H1 (cell line): ENCODE measurements at places on chromosomes 16 and 17.

DNA sequence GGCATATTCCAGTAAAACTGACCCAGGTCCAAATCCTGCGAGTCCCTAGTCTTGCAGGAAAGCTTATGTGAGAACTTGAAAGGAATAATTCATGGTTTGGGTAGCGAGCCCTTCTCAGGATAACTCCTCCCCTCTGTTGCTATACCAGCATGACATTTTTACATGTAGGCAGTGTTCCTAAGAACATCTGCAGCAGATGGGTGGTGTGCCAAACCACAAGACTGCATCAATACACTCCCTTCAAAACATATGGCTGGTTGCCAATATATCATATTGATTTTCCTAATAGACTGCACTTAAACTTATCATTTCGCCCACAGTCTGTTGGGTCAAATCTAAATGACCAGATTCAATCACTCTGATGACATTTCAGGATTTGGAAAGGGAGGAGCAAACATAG is 19.9 kb downstream of the PSME3IP1 start:
- no peak for DNase-seq

DNA sequence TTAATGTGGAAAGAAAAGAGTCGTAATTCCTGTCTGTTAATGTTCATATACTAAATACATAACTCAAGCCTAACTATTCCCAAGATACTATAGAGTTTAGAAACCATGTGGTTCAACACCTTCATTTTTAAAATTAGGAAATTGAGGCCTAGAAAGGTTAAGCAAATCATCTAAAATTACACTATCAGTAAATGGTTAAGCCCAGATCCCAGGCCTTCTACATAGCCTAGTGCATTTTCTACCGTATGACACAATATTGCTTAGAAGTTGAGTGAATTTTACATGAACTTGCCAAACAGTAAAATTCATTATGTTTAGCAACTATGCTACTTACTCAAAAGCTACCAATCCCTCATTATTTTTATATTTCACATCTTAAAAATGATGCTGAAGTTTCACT is 6.8 kb downstream of the NACA2 start:
- no peak for DNase-seq

GRCh38 chr17:64084940-64085649 is 44.8 kb downstream of the ERN1 start:
- no peak for DNase-seq

GRCh38 chr17:48374650-48375230 is 55.3 kb downstream of the SKAP1 start:
- peak; percentile 9 for DNase-seq

GRCh38 chr16:76502555-76502954 is 225.4 kb downstream of the CNTNAP4 start:
- DNase-seq, result no peak

GRCh38 chr17:36938566-36939051 is 1.3 kb downstream of the LHX1 start:
- DNase-seq, result no peak

DNA sequence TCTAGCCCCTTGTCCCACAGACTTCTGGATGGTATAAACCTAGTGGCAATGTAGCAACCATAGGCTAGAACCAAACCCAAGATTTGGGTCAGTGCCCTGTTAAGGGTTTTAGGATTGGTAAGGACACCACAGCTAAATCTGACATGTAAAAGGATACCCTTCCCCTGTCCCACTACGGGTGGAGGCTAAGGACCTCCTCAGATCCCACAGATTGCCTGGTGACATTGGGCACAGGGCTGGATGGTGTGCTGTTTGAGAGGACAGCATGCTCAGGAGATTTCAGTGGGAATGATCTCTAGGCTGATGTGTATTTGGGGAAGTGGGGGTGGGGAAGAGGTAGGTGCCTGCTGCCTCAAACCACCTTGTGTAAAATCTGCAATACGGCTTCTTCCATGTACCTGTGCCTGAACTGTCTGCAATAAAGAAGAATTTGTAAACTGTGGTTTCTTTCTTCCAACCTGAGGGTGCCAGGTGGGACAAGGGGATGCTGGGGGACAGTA is 671 bp upstream of the EDC4 start:
- DNase-seq, result no peak

DNA sequence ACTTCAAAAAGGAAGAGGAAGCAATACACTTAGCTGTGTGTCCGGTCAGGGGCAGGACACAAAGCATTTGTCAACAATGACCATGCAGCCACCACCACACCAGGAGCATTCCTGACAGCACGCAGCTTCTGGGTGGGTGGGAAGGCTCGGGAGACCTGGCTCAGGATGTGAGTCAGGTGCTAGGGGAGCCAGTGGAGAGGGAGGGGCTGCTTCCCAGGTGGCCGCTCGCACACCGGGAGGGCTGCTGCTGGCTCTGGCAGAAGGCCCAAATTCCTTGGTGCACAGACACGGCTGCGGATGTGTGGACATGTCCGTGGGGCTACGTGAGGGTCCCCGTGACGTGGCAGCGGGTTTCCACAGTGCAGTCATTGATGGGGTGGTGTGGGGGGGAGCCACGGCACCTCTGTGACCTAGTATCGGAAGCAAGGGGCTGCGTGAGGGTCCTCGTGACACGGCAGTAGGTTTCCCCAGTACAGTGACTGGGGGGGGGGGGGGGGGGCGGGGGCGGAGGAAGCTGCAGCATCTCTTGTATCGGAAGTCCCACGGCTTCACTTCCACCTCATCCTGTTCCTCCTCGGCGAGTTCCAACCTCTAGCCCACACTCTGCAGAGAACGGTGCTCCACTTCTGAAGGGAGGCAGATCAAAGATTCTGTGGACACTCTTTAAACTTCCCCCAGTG is 112.8 kb downstream of the ZNF778 start:
- DNase-seq, result no peak

DNA sequence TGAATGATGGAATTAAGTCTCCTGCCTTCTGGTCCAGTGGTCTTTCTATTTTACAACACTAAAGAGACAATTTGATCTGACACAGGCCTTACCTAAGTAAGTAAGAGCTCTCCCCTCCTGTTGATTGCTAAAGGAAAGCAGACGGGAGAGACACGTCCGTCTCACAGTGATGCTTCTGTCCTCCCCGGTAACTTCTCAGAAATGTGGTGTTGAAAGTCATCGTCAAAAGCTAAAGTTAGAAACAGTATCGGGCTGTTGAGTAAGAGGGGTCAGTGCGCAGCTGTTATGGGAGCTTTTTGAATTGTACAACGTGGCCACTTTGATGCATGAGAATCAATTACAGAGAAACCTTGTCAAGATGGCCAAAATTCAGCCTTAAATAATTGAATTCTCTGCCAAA is 1.9 kb upstream of the RBFOX1 start:
- no peak for DNase-seq

DNA sequence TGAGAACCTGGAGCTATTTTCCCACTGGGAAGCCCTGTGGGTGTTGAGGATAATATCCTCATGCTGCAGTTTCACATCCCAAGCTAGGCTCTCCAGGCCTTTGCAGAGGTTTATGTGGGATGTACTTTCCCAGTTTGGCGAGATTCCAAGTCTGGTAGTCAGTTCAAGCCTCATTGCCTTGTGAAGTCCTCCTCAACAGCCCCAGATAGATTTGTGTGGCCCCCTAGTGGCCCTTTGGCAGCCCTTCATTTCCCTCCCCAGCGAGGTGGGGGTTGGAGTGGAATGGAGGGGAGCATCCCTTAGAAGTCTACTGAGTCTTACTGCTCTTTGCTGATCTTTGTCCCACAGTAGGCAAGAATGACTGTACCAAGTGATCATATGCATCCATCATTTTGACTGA is 137.9 kb downstream of the CDH11 start:
- peak; percentile 78 for DNase-seq

GRCh38 chr17:40177275-40177874 is at the start of gene RAPGEFL1:
RAPGEFL1 (plus strand) TSS chr17:40177470; CDS start chr17:40177862, 392 bp downstream.
- DNase-seq, result peak; percentile 86

DNA sequence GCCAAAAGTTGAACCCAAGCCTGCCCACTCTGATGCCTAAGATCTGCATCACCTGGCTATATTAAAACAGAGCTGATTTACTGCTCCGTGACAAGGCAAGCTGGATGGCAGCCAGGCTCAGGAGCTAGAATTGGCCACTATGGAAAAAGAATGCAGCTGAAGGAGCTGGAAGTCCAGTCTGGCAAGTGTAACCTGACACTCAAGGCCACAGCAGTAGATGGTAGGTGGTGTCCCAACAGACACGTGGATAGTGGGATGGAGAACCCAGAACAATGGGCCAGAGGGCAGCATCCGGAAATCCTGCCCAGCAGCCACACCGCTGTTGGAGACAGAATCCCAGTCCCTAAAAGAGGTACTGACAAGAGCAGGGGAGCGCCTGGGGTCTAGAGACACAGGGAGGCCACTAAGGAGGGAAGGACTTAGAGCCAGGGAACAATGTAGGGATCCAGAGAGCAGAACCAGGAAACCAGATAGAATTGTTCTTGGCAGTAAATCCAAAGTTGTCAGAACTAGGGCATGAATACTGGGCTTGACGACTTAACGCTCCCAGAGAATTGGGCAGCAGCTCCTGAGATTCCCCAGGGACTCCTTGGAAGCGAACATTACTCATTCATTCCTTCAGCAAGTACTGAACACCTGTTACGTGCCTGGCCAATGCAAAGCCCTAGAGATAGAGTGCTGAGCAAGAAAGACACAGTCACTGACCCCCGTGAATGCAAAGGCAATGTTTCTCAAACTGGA is 85.7 kb downstream of the CDYL2 start:
- DNase-seq, result no peak

- DNase-seq, result no peak
Measured at GRCh38 chr17:58436805-58437239, 19.5 kb upstream of the RNF43 start.

- no peak for DNase-seq
Measured at GRCh38 chr17:6514371-6514770, 42.0 kb downstream of the PITPNM3 start.

DNA sequence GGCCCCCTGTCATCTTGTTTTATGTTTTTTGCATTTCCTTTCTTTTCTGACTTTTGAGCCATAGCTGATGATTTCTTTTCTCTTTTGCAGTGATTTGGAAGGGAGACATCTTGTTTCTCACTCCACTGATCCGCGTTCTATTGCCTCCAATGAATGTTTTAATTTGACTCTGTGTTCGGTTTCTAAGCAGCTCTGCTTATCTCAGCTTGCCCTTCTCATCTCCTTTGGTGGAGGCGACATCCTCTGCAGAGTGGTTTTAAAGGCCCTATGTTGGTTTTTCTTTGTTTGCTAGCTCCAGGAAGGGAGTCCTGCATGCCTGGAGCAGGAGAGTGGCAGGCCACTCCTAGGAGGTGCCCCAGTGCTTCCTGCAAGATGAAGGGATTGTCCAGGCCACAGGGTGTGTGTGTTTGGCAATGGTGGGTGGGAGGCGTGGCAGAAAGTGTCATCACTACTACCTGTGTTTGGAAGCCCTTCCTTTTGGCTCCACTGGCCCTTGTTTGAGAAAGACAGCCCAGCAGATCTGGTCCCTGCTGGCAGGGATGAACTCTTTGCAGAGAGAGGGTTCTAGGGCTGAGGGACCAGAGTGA is 13.6 kb downstream of the SMPD3 start:
- no peak for DNase-seq

- no peak for DNase-seq
Measured at GRCh38 chr16:24446189-24446588, 93.2 kb upstream of the RBBP6 start.

DNA sequence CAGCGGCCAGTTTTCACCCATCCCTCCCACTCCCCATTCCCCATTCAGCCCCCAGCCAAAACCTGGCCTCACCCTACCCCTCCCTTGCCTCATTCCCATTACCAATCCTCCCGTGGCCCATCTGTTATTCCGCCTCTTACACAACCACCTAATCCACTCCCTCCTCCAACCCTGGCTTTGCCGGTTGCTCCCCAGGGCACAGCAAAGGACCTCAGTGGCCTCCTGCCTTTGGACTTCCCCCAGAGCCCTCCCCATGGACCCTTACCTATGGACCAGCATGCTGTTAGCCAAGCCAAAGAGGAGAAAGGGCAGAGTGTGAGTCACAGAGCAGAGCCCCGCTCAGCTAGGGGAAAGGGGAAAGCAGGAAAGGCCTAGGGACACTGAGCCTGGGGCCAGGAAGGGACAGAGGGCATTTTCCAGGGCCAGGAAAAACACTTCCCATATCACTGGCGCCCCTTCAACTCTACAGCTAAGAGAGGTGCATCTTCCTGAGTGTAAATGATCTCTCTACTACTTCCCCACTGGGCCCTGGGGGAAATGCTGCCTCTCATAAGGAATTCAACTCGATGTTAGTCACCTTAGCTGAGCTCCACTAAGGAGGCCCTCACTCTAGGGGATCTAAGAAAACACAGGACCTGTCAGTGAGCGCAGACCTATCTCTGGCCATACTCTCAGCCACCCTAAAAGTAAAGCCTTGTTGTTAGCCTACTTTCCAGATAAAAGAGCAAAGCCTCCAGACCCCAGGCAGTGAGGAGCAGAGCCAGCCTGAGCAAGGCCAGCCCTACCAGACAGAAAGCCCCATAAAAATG is 10.6 kb downstream of the PEMT start:
- DNase-seq, result no peak

DNA sequence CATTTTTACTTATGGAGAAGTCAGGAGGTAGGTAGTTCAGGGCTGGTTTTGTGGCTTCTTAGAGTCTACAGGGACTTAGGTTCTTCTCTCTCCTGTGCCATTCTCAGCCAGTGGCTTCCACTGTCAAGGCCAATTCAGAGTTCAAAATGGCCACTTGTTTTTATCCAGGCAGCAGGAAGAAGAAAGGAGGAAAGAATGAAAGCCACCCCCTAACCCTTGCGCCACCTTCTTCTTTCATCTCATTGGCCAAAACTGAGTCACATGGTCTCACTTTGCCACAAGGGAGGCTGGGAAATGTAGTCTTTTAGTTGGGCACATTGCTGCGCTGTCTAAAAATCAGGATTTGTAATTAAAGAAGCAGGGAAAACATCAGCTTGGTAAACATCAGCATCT is 60.8 kb upstream of the MED9 start:
- no peak for DNase-seq

DNA sequence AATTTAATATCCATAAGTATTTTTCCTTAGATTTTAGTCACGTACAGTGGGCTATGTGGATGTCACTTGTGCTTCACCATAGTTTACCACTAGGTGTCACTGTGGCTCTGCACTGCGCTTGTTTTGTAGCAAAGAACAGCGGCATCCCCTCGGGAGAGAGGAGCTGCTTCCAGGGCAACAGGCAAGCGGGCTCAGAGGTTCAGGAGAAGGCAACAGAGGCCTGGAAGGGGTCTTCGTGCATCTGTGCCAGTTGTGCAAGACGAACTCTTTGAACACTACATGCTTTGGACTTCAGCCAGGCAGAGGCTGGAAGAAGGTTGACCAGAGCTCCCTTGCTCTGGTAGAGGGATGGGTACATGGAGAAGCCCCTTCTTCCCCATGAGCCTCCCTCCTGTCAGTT is 20.6 kb downstream of the CYB561 start:
- no peak for DNase-seq

GRCh38 chr17:48576479-48577309 is 1.5 kb downstream of the HOXB4 start:
- DNase-seq, result no peak

GRCh38 chr17:32223703-32224102 is 41.9 kb upstream of the RHBDL3 start:
- DNase-seq, result no peak

GRCh38 chr17:66605541-66605940 is 229.4 kb upstream of the CACNG5 start:
- no peak for DNase-seq

GRCh38 chr17:6509031-6509771 is 47.2 kb downstream of the PITPNM3 start:
- DNase-seq, result no peak

GRCh38 chr16:79601092-79601930 is 774 bp upstream of the MAF start:
- DNase-seq, result no peak
